ENCODE measurements at places on chromosomes 3 and 15. TPM values are rescaled to one million over a fixed set of nuclear protein-coding genes. Genes with fewer than 3 reads are reported as not detected.

KIAA1143 gene
- total RNA-seq: 28.1 TPM

MLF1 gene
- total RNA-seq: 5.3 TPM

DNA sequence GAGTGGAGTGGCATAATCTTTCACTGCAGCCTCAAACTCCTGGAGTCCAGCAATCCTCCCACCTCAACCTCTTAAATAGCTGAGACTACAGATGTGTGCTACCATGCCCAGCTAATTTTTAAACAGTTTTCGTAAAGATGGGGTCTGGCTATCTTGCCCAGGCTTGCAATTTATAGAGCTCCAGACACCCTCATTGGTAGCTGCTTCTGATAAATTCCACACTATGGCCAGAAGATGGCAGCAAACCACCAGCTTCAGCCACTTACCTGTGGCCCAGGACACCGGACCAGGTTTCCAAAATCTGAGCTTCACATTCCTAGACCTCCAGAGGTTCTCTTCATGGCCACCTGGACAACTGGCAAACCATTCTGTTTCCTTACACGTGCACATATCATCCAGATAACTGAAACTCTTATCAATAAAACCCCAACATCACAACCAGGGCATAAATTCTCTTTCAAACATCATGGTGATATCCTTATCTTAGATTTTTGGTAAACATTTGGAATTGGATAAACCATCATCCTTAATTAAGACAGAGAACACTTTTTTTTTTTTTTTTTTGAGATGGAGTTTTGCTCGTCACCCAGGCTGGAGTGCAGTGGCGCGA, 28.9 kb downstream of the FBXW12 start:
- H3K27ac ChIP-seq: no peak overlapping the region
- no peak overlapping the region for H3K4me3 ChIP-seq
- no peaks in the 10 kb centered on the region for H3K36me3 ChIP-seq

DNA sequence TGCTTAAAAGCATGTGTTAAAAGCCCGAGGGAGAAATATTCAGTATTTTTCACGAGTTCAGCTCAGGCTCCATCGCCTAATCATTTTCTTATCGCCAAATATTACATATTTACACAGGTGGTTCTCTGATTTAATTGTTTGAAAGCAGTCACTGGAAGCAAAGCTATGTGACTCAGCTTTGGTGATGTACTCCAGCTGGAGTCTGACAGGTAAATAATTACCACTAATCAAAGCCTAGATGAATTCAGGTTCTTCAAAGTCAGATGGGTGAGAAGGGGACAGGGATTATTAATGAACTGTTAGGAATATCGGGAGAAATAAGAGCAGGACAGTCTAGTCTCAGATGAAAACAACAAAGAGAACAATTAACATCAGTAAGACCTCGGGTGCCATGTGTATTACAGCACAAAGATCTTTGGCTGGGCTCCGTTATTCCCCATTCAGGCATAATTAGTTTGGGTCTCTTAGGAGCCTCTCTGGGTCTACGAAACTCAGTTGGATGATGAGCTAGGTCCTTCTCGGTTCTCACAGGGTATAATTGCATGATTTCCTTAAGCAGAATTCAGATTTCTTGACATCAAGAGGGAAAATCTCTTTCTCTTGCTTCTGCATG, 331.7 kb upstream of the ADAMTS9 start:
- no peaks in the 10 kb centered on the region for H3K27me3 ChIP-seq
- no peak overlapping the region for H3K4me3 ChIP-seq
- no peaks in the 10 kb centered on the region for H3K4me1 ChIP-seq
- no peak overlapping the region for H3K27ac ChIP-seq

DNA sequence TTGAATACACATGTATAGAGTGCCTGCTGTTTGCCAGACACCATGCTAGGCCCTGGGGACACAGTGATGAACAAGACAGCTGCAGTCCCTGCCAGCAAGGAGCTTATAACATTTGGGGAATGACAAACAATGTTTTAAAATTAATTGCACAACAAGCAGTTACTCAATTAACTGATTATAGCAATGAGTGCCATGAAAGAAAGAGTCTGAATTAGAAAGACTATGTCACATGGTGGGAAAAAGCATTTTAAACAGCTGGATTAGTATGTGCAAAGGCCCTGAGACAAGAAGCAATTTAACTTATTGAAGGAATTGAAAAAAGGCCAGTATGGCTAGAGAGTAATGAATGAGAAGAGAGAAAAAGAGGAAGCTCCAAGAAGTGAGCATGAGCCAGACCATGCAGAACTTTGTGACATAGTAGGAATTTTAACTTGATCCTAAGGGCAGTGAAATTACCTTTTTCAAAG, 64.5 kb upstream of the PLXNA1 start:
- no peak overlapping the region for H3K27ac ChIP-seq
- H3K36me3 ChIP-seq: no peaks in the 10 kb centered on the region
- DNase-seq: no peak
- peaks cover 41% of the 10 kb centered on the region for H3K27me3 ChIP-seq
- H3K4me3 ChIP-seq: no peak overlapping the region

DNA sequence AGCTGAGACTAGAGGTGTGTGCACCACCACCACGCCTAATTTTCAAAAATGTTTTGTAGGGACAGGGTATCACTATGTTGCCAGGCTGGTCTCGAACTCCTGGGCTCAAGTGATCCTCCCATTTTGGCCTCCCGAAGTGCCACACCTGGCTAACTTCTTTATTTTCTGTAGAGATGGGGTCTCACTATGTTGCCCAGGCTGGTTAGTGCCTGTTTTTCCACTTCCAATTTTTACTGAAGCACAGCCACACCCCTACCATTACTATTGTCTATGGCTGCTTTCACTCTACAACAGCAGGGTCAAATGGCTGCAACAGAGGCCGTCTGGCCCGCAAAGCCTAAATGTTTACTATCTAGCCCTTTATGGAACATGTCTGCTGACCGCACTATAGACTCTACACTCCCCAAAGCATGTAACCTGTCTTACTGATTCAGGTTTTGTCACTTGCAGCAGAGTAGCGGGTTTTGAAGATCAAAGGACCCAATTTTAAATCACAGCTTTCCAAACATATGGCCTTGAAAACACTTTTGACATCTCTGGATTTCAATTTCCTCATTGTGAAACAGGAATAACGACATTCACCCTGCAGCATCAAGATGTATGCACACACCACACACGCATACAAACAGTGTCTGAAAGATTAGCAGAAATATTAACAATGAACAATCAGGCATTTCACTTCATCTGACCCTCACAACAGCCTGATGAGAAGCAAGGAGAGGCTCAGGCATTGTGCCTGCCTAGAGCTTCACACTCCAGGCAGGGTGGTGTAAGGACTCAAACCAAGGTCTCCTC, 46.1 kb downstream of the SCAP start:
- no peak overlapping the region for H3K4me3 ChIP-seq
- H3K27ac ChIP-seq: no peak overlapping the region
- DNase-seq: no peak
- no peaks in the 10 kb centered on the region for H3K36me3 ChIP-seq
- H3K27me3 ChIP-seq: no peaks in the 10 kb centered on the region

DNA sequence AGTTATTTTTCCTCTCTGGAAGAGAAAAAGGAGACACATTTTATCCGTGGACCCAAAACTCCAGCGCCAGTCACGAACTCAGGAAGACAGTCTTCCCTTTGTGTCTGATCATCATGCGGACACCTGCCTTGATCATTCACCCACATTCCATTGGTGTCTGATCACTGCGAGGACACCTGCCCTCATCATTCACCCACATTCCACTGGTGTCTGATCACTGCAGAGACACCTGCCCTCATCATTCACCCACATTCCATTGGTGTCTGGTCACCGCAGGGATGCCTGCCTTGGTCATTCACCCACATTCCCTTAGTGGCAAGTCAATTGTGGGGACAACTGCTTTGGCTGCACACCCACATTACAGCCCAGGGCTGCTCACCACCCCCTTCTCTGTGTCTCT, 148.9 kb downstream of the ROBO1 start:
- no peaks in the 10 kb centered on the region for H3K4me1 ChIP-seq
- H3K36me3 ChIP-seq: no peaks in the 10 kb centered on the region
- H3K27me3 ChIP-seq: no peaks in the 10 kb centered on the region
- no peak overlapping the region for H3K27ac ChIP-seq
- no peak overlapping the region for H3K4me3 ChIP-seq

- no peaks in the 10 kb centered on the region for H3K4me1 ChIP-seq
- no peak for DNase-seq
- H3K27ac ChIP-seq: no peak overlapping the region
- no peak overlapping the region for H3K4me3 ChIP-seq
Measured at GRCh38 chr3:125192190-125193035, 20.1 kb downstream of the SLC12A8 start.

DNA sequence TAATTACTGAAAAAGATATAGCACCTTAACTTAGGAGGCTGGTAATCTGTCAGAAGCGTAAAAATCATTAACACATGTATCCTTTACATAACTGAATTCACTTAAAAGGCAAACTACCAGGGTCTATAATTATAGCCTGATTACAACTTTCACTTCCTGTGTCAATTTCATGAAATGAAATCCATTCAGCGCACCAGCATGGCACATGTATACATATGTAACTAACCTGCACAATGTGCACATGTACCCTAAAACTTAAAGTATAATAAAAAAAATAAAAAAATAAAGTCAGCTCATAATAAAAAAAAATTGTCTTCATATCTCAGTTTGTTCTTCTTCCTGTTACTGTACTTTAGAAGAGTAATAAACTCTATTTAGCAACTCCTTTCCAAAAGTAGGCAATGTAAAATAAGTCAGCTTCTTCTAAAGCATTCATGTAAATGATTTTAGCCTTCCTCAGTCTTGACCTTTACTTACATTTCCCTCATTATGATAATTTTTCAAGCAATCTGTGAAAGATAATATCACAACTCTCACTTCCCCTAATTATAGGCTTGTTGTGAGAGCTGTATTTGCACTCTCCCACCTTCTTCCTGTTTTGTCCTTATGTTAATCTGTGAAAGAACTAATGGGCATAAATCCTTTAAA, 50.1 kb downstream of the KBTBD8 start:
- H3K27me3 ChIP-seq: no peaks in the 10 kb centered on the region
- H3K4me1 ChIP-seq: no peaks in the 10 kb centered on the region
- no peak overlapping the region for H3K4me3 ChIP-seq
- H3K27ac ChIP-seq: no peak overlapping the region

DNA sequence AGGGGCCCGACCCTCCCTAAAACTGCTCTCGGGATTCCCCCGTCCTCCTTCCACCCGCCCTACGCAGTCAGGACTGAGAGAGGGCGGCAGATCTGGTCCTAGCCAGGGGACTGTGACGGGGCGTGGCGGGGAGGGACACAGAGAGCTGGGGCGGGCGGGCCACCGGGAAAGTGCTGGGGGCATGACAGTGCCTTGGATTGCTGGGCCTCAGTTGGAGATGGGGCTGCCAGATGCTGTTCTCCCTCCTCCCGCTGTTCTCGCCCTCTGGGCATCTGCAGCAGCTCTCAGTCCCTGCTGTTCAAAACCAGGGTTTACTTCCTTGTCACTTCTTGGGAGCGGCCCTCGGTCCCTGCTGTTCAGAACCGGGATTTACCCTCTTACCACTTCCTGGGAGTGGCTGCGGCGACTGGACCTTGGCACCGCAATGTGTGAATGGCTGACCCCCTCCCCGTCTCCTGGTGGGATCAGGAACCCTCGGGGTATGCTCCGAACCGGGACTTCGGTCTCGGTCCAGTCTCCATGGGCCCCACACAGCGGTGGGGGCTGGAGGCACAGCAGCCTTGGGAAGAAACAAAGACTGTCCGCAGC, 1.8 kb upstream of the RPP25 start:
- H3K4me1 ChIP-seq: peaks cover 58% of the 10 kb centered on the region
- no peaks in the 10 kb centered on the region for H3K36me3 ChIP-seq
- H3K27ac ChIP-seq: no peak overlapping the region
- peaks cover 3% of the 10 kb centered on the region for H3K27me3 ChIP-seq

DNA sequence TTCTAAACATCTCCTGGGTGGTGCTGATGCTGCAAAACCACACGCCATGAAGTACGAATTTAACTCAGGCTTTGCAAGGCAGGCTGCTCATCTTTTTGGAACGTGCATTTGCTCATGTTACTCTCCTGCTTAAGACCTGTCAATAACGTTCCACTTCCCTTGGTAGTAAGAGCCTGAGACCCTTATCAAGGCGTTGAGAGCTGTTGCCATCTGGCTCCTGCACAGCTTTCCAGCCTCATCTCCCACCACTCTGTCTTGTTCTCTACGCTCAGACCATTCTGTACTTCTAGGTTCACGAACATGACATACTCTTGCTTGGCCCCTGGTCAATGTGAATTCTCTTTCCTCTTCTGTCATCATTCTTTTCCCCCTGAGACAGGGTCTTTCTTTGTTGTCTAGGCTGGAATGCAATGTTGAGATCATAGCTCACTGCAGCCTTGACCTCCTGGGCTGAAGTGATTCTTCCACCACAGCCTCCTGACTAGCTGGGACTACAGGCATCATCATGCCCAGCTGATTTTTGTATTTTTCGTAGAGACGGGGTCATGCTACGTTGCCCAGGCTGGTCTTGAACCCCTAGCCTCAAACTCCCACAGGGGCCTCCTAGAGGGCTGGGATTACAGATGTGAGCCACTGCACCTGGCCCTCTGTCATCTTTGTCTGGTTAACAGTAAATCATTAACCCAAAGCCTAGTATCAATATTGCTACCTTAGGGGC, 202.8 kb downstream of the CADPS start:
- H3K27ac ChIP-seq: no peak overlapping the region
- DNase-seq: no peak
- no peaks in the 10 kb centered on the region for H3K36me3 ChIP-seq
- no peaks in the 10 kb centered on the region for H3K4me1 ChIP-seq
- H3K27me3 ChIP-seq: peaks cover 3% of the 10 kb centered on the region

DNA sequence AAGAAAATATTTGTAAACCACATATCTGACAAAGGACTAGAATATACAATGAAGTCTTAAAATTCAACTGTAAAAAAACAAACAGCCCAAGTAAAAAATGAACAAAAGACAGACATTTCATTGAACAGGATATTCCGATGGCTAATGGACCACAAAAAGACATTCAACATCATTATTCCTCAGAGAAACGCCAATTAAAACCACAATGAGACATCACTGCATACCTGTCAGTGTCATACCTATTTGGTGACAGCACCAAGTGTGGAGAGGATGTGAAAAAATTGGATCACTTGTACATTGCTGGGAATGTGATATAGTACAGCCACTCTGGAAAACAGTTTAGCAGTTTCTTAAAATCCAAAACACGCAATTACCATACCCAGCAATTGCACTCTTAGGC, 29.9 kb upstream of the TJP1 start:
- H3K4me3 ChIP-seq: no peak overlapping the region
- no peak overlapping the region for H3K27ac ChIP-seq
- no peaks in the 10 kb centered on the region for H3K27me3 ChIP-seq
- H3K36me3 ChIP-seq: no peaks in the 10 kb centered on the region
- H3K4me1 ChIP-seq: no peaks in the 10 kb centered on the region

DNA sequence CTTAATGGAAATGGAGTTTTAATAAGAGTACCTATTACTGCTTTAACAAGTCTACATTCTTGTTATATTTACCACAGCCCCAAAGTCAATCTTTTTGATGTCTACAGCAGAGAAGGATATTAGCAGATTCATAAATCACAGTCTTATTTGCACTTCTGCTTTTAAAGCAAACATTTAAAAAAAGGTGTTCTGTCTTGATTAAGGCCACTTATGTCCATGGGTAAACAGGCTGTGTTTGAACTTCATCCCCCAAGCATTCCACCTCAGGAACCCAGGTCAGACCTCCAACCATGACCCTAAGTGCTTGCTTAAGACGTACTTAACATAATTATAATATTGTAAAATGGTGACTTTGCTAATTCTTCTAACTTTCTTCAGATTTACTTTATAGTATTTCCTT, 113.4 kb downstream of the CMSS1 start:
- no peak for DNase-seq
- H3K4me1 ChIP-seq: peaks cover 23% of the 10 kb centered on the region
- no peak overlapping the region for H3K4me3 ChIP-seq
- no peaks in the 10 kb centered on the region for H3K36me3 ChIP-seq

GRCh38 chr3:59808446-59808845, 758.6 kb upstream of the CFAP20DC start:
- H3K4me3 ChIP-seq: no peak overlapping the region
- DNase-seq: no peak
- H3K36me3 ChIP-seq: no peaks in the 10 kb centered on the region
- H3K4me1 ChIP-seq: no peaks in the 10 kb centered on the region
- H3K27ac ChIP-seq: no peak overlapping the region
- no peaks in the 10 kb centered on the region for H3K27me3 ChIP-seq
